NCI-H1048 (cell line): ENCODE measurements at places on chromosomes 4 and X.

GRCh38 chr4:62644372-62644771 is 1444.2 kb downstream of the ADGRL3 start:
- no peak for DNase-seq

DNA sequence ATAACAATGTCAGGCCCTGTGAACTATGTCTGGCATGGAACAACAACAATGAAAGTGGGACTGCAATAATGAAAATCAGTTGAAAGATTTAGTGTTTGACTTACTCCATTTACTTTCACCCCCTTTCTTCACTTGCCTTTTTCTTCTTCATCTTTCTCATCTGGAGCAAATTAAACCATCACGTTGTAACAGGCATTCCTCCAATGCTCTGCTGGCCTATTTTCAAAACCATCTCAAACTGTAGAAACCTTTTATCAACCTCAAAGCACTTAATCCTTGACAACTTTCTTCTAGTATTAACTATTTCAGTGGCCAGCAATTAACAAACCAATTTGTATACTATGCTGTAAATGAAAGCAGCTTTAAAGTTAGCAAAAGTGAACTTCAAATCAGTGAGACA is 8.3 kb downstream of the KLHL13 start:
- DNase-seq = no peak

DNA sequence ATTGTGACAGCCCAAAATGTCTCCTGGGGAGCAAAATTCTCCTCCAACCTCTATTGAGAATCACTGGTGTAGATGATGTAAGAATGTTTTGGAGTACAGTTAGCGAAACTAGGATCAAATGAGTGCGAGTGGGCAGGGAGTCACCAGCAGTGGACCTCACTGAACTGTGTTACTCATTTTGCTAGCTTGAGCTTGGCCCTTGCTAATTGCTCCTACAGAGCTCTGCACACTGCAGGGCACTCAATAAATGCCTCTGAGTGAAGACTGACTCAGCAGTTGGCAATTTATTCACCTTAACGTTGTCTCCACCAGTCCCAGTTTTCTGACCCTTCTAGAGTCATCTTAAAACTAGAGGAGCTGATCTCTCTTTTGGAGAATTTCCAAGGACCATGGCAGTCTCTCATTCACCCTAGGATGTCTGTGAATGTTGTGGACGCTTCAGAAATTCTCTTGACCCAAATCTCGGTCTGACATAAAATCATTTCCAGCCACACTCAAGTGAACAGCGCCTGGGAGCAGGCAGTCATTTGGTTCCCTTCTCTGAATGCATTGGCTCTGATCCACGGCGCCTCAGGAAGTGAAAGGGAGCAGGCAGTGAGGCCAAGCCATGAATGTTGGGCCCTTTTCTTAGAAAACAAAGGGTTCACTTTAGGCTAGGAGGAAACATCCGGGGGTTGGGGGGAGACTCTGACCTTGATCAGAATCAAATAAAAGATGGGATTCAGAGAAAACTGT is 148.1 kb downstream of the NWD2 start:
- DNase-seq = no peak

DNA sequence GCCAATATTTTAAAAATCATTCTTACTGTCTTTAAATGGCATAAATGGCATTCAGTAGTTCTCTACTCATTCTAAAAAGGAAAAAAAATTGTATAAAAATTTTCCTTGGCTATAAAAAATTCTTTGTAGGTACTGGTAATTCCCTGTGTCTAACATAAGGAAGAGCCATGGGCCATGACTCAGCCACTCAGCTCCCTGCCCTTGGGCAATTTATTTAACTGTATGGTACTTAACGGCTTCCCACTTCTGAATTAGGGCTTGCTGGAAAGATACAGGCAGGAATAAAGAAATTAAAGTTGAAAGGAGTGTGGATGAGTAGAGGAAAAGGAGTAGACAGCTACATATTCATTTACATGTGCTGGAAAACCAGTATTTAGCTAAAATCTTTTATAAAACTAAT is 30.6 kb downstream of the ABHD18 start:
- no peak for DNase-seq

DNA sequence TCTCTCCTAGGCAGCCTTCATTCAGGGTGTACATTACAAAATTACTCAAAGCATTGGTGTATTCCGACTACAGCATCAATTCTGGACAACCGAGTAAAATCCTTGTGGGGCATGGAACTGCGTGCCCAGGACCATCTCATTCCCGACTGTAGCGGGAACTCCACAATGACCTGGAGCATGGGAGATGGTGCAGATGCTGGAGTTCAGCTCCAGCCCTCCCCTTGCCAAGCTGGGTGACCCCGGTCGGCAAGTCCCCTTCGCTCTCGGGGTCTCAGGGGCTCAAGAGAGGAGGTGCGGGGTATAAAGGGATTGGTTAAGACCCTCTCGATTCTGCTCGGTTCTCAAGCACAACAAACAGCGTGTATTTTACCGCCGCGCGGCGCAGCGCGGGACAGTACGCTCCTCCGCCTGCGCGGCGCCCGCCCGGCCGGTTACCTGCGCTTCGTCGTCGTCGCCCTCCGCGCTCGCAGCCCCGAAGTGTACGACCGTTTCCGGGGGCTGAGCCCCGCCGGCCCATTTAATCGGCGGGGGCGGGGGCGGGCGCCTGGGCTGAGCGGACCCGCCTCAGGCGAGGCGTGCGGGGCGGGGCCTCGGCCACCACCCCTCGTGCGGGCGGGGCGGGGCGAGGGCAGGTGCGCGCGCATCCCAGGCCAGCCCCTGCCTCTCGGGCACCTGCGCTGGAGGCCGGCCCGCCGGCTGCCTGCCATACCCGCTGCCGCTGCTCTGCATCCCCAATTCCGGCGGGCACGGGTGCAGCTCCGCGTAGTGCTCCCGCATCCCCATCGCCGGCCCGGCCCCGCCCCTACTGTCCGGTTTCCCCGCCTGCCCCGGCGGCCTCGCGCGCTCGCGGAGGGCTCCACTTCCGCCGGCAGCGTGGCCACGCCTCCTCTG is at the start of gene G6PD:
Gene G6PD (minus strand): TSS at position 493 of the 891 bp plus-strand sequence. CDS start 691 bp downstream, outside the sequence.
- DNase-seq = peak; percentile 29

DNA sequence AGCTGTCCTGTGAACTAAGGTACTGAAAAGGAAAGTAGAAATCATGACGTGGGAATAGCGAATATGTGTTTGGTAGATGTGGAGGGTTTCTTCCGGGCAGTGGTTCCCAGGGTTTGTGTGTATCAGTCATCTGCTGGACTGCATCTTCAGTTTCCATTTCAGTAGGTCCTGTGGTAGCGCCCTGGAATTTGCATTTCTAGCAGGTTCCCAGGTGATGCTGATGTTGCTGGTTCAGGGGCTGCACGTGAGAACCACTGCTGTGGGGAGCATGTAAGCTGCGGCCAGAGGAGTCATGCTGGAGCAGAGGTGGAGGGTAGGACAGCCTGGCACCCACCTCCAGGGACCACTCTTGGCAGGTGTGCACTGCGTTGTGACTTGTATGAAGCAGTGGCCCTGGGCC is 47.1 kb downstream of the ARHGAP10 start:
- DNase-seq = no peak

DNA sequence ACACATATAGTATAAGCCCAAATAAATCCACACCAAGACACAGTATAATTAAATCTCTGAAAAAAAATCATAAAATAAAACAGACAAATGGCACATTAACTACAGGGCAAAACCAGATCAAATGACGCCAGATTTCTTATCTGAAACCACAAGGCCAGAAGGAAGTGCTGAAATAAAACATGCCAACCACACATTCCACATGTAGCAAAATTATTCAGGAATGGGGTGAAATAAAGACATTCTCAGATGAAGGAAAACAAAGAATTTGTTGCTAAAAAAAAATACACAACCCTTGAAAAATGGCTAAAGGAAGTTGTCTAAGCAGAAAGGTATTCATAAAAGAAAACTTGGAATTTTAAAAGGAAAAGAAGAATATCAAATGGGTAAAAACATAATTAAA is 4.5 kb upstream of the DCAF12L1 start:
- no peak for DNase-seq

DNA sequence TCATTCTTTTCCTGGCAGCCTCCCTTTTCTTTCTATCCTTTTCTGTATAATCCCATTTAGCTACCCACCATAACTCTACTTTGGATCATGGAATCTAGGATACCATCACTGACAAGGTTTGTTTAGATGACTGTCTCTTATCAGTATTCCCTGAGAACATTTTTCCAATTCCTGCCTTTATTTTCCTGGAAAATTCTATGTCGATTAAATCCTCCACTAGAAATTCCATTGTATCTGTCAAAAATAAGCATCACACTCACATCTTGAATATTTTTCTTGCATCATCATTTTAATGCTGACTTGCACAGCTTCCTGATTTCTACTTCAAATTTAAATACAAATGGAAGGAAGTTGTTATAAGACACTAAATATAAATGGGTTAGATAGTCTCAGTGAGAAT is 20.2 kb downstream of the TRIM2 start:
- no peak for DNase-seq

DNA sequence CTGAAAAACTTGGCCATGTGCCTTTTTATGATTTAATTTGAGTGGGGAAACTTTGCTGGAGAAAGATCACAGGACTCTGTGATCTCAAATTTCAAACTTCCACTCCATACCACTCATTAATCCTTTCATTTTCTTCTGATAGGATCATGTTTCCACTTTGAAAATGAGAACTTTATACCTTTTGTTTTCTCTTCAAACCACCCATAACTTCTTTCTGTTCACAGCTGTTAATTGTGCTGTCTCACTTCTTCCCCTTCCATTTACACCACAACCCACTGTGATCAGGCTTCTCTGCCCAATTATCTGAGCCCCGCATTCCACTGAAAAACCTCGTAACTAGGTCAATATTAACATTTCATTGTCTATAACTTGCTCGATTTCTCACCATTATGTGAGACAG is 47.0 kb upstream of the ARSJ start:
- no peak for DNase-seq

- DNase-seq = no peak
These were observed 70.5 kb downstream of the COQ2 start for GRCh38 chr4:83214079-83214478.

- DNase-seq = no peak
These were observed 24.2 kb downstream of the SMC1A start for GRCh38 chrX:53398216-53398615.

GRCh38 chr4:23166919-23167318 is 474.2 kb downstream of the GBA3 start:
- no peak for DNase-seq

DNA sequence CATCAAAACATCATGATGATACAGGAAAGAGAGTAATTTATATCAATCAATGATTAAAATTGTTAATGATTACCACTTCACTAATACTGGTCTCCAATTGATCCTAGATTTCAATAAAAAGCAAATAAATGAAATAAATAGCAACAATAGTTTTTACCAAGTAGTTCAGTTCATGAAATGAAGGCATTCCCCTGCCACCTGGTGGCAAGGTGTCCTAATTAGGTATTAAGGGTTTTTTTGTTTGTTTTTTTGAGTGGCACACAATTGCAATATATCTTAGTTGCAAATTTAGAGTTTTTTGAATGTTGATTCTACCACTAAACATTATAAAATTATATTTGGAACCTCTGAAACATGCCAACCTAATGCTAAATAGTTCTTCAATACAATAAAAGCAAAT is 157.4 kb upstream of the PDE5A start:
- DNase-seq = no peak

GRCh38 chr4:79170077-79170476 is 155.8 kb downstream of the NAA11 start:
- no peak for DNase-seq

DNA sequence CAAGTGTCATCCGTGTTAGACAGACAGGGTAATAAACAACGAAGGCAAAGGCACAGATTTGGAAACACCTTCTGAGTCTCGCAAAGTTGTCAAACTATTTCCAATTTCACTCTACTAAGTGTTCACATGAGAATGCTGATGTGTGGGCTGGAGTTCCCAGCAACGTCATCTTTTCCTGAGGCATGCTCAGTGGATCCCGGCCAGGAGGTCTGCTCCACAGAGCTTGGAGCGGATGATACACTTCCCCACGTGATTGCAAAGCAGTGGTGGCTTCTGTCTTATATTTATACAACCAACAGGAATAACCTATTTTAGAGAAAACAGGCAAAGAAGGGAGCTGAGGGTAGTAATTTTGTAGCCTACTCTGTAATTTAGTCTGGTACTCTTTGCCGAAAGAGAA is 40.1 kb upstream of the PDK3 start:
- DNase-seq = no peak

DNA sequence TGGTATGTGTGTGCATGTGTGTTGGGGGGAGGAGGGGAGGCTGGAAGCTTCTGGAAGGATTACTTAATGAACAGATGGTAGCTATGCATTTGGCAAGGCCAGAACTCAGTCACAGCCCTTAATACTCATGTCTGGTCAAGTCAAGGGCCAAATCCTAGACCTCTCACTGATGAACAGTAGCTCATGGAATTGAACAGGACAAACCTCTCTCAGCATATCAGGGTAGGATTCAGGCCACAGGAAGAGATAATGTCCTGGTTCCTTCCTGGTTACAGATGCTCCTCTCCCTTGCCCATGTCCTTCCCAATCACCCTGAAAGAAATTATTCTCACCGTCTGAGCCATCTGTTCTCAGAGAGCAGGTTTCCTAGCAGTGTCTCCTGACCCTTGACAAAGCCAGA is 165.7 kb downstream of the SOWAHB start:
- no peak for DNase-seq

DNA sequence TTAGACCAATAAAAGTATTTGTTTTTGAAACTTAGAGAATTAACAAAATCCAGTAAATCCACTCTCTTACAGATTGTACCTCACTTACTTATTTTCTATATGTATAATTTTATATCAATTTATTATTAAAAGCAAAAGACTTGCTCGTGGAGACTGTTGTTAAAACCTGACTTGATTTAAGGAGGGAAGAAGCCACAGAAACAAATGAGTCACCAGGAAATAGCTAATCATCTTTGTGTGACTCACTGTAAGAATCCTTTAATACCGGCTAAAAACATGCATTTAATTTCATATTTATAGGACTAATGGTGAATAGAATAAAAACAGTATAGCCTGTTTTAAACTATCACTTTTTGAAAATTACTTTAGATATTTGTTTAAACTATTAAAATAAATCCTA is 29.9 kb upstream of the UBE2NL start:
- DNase-seq = no peak

DNA sequence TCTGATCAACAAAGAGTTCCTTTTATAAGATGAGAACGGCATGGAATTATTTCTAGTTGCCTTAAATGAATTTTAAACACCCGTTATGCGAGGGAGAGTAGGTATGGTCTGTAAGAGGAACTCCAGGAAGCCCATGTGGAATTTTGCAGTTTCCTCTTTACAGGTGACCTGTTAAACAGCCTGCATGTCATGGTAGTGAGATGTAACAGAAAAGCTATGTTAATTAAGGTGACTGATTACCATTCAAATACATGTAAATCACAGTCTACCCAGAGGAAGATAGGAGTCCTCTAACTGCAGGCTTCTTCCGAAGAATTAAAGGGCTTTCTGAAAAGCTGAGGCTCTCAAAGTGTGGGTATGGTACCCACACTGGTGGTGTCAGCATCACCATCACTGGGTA is 163.6 kb downstream of the CBR4 start:
- no peak for DNase-seq
